Activated CD4-positive, CD25-positive, alpha-beta regulatory T cell treated with anti-CD3 and anti-CD28 coated beads, Interleukin-2, amount 50 U/mL, for 72 hours (primary cell): ENCODE measurements at places on chromosomes 2 and 18.

GRCh38 chr18:2222270-2223185 is 348.8 kb downstream of the METTL4 start:
- DNase-seq = no peak

- DNase-seq = no peak
Observed at GRCh38 chr2:9884436-9884835, 41.2 kb downstream of the TAF1B start.

DNA sequence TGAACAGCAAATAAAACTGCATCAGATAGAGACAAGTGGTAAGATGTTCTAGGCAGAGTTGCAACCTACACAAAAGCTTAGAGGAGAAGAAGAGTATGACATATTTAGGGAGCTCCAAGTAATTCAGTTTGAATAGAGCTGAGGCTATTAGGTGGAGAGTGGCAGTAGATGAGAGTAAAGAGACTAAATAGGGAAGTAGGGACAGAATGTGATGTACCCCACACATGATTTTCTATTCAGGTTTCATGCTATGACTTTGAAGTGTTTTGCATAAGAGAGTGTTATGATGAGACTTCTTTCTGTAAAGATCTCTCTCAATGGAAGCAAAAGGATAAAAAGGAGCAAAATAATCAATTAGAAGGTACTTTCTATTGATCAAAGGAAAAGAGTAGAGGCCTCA is 206.8 kb upstream of the ERBB4 start:
- DNase-seq = no peak

DNA sequence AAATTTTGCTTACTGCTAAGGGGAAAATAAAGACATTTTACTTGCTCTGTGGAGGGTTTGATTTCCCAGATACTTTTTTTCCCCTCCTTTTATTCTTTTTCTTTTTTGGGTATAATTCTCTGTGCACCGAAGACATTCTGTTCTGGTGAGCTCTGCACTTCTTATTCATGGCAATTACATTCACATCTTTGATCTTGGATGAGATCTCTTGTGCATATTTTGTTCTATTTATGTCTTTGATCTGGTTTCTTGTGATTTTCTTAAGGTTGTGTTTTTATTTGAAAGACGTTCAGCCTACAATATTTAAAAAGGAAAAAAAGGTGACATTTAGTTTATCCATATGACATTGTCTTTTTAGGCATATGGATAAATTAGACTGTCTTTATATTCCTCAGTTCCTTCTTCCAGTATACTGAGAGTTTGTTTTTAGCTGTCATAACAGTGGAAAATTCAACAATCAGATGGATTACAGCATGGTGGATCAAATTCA is 33.7 kb upstream of the EPHA4 start:
- no peak for DNase-seq

- DNase-seq = no peak
Observed at GRCh38 chr2:45180033-45180746, 170.9 kb upstream of the SIX2 start.

DNA sequence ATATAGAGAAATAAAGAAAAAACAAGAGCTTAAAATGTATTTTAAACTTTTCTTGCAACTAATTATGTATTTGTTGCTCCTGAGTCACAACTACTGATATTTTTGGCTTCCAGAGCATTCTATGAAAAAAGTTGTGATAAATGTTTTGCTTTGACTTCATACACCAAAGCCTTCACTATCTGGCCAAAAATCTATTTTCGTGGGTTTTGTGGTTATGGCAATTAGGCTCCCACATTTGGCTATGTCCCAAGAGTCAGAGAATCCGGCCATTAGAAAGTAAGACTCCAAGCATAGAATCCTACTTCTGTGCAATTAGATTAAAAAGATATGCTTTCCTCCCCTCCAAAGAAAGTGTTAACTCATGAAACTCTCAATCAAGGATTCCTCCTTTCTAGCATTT is 1456.1 kb upstream of the ACVR2A start:
- no peak for DNase-seq

- no peak for DNase-seq
Observed at GRCh38 chr2:8714971-8715370, 33.1 kb downstream of the ID2 start.

GRCh38 chr18:79823120-79823519 is 25.4 kb downstream of the KCNG2 start:
- DNase-seq = no peak

- no peak for DNase-seq
Observed at GRCh38 chr2:88842656-88843460, 151.4 kb downstream of the RPIA start.

- no peak for DNase-seq
Observed at GRCh38 chr2:1653956-1654695, 90.2 kb downstream of the PXDN start.

DNA sequence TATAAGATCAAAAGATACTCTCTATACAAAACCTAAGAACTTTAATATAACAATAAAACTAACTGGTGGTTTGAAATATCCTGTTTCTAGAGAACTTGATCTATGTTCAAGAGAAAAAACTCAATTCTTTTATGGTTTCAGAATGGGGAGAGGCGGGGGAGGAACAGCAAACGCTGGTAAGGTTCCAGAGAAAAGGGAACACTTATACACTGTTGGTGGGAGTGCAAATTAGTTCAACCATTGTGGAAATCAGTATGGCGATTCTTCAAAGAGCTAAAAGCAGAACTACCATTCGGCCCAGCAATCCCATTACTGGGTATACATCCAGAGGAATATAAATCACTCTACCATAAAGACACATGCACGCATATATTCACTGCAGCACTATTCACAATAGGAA is 17.2 kb downstream of the FAM98A start:
- DNase-seq = no peak

DNA sequence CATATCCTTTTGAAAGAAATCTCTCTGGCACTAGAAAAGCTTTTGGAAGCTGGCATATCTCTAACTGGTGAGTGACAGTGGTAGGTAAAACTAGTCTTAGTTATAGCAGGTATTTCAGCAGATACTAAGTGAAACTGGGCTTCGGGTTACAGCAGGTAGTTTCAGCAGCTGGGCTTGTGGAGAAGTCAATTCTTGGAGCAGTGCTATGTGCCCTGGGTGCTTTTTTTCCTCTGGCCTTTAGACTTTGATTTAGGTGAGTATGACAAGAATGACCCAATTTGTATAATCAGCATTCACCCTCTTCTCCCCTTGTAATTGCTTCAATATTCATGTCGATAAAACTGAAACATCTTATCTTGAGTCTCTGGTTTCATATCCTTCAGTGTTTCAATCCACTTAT is 123.1 kb downstream of the KYNU start:
- no peak for DNase-seq

DNA sequence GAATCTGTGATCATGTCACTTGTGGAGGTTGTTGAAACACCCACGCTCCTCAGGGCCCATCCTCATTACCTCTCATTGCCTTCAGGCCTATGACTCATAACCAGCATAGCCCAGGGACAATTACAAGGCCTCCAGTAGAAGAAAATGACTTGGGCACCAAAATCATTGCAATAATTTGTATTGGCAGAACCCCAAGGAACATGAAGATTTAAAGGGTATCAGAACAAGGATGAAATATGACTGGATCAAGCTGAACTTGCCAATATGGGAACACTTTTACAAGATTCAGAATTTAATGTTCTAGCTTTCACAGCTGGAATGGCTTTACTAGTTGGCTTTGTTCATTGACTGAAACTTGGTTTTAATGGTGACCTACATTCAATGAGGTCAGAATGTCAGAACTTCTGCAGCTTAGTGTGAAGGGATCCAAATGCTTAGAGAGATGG is 156.4 kb downstream of the COPS8 start:
- no peak for DNase-seq

GRCh38 chr2:10241641-10242430 is 60.9 kb upstream of the HPCAL1 start:
- no peak for DNase-seq

- no peak for DNase-seq
Observed at GRCh38 chr18:28002841-28003240, 174.1 kb downstream of the CDH2 start.

- DNase-seq = no peak
Observed at GRCh38 chr18:2223849-2224248, 347.5 kb downstream of the METTL4 start.

DNA sequence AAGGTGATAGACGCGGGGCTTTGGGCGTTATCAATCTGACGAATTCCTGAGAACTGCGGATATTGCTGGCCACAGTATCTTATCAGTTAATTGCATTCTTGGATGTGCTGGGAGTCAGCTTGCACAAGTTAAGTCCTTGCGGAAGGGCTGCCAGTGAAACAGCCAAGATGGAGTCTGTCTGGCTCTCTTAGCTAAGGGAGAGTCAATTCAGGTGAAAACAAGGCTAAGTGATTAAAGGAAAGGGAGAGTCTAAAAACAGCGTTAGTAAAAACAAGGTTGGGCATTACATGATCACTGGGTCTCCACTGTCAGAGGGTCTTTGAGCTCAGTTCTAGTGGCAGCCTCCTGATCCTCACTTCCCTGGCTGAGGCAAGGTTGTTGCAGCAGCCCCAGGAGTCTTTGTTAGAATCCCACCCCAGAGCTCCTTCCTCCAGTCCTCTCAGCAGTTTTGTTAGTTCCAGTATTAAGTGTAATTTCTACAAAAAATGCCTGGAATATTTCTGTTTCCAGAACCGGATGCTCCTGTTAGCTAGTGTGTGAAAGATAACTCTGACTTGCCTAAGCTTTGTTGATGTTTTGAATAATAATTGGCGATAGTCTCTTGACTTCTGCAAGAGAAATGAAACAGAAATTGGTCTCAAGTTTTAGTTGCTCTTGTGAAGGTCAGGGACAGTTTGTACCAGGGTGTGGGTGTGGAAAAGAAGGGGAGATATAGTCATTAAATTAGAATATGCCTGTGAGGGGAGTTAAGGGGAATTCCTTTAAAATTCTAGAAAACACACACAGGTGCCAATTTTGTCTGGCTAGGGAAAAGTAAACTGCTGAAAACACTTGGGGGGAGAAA is 10.6 kb downstream of the CFLAR start:
- DNase-seq = no peak

- DNase-seq = no peak
Observed at GRCh38 chr2:225534697-225535096, 135.2 kb downstream of the NYAP2 start.

- no peak for DNase-seq
Observed at GRCh38 chr2:64225491-64225890, 81.3 kb upstream of the PELI1 start.

DNA sequence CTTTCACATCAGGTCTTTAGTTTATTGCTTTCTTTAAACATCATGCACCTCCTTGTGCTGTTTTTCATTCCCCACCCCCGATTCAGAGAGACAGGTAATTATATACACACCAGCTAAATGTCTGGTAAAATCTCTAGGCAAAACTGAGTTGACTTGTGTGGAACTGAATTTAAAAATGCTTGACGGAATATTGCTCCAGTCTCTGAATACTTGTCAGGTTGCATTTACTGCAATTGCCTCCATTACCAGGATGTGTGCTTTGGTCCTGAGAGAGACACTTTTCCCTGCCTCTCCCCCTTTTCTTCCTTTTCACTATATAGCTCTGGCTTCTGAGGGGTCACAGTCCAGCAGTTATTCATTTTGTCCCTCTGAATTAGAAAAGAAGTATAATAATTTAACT is 104.0 kb downstream of the PTPRM start:
- DNase-seq = no peak

DNA sequence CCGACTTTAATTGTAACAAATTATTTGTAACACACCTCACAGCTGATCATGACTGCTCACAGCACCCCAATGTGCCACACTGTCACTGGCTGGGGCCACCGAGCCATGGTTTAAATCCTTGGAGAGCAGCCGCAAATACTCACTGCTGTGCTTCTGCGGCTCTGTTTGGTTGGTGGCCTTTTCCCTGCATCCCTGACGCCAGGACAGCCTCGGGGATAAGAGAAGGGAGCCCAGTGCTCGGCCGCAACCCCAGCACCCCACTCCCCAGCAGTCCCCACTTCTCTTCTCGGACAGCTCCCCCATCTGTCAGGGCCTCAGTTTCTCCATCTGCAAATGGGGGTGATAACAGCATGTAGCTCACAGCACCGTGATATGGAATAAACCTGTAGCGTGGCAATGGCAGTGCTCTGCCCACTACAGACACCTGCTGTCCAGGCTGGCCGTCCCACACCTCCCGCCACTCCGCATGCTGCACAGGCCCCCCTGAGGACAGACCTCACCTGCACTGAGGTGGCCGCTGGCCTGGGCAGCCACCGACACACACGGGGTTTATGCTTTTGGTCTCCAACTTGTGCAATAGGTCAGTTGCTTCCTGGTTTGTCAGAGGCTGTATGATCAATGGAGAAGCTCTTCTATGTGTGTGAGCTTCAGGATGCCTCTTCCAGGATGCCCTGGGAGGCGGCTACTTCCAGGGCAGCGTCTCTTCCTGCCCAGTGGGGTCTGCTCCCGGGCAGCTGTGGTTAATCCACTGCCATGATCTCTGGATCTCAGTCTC is 87.1 kb downstream of the NDUFA10 start:
- DNase-seq = no peak
